NCI-H748 treated with DMSO at 0.1 percent for 48 hours (cell line): ENCODE measurements at places on chromosomes 7 and 10.

- no peak for DNase-seq
These were observed 46.6 kb upstream of the ADRA2A start for GRCh38 chr10:111030042-111030750.

- DNase-seq: no peak
These were observed 285.5 kb upstream of the ZWINT start for GRCh38 chr10:56646329-56647111.

- no peak for DNase-seq
These were observed 103.0 kb upstream of the KLF6 start for GRCh38 chr10:3887885-3888476.

- DNase-seq: no peak
These were observed 569.4 kb downstream of the PTPRN2 start for GRCh38 chr7:158018098-158018762.

- DNase-seq: no peak
These were observed 102.7 kb downstream of the FAM53B start for GRCh38 chr10:124641282-124642087.

GRCh38 chr10:132350391-132350790, 18.4 kb downstream of the LRRC27 start:
- DNase-seq: no peak
